ENCODE measurements at places on chromosomes 16 and 17.

DNA sequence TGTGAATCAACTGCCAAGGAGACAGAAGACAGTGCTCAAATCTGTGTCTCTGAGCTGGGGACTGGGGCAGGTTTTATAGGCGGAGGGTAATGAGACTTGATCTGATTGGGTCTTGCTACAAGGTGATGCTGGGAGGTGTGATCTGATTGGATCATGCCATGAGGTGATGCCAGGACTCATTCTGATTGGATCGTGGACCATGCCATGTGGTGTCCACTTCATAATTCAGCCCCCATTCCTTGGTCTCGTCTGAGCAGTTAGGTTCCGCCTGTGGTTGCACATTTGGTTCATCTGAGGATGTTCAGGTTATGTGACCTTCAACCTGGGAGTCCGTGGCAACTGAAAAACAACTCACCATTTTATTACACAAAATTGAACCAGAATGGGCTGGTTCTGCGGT lies 41.0 kb downstream of the OTOA start:
- no peaks in the 10 kb centered on the region for H3K36me3 ChIP-seq
- no peak overlapping the region for H3K27ac ChIP-seq
- DNase-seq: no peak

GRCh38 chr16:67967183-67967957 lies 1.1 kb downstream of the SLC12A4 start:
- H3K27ac ChIP-seq: no peak overlapping the region
- no peak for DNase-seq
- H3K4me1 ChIP-seq: peaks cover 17% of the 10 kb centered on the region
- H3K36me3 ChIP-seq: no peaks in the 10 kb centered on the region

GRCh38 chr17:43814714-43815113 lies 18.2 kb downstream of the MPP3 start:
- H3K27me3 ChIP-seq: no peaks in the 10 kb centered on the region
- DNase-seq: no peak
- H3K27ac ChIP-seq: no peak overlapping the region
- H3K4me1 ChIP-seq: no peaks in the 10 kb centered on the region
- H3K36me3 ChIP-seq: no peaks in the 10 kb centered on the region

DNA sequence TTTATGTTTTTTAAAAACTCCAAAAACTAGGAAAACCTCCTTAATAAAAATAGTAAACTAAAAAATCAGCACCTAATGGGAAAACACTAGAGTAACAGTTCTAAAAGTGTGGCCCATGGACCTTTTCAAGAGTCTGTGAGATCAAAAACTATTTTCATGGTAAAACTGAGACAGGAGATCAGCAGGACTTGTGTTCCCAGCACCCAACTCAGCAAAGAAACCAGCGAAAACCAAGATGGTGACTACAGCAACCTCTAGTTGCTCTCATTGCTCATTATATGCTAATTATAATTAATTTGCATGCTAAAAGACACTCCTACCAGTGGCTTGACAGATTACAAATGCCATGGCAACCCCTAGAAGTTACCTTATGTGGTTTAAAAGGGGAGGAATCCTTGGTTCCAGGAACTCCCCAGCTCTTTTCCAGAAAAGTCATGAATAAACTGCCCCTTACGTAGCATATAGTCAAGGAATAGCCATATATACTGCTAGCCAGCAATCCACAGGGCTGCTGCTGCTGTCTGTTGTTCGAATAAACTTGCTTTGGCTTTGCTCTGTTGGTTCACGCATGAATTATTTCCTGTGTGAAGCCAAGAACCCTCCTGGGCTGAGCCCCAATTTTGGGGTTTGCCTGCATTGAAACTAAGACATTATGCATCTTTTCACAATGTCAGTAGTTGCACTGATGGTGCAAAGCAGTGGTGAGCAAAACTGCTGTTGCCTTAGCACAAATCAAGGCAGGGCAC lies 12.4 kb downstream of the CMTR2 start:
- no peaks in the 10 kb centered on the region for H3K27me3 ChIP-seq
- DNase-seq: no peak
- no peaks in the 10 kb centered on the region for H3K4me1 ChIP-seq
- no peak overlapping the region for H3K4me3 ChIP-seq
- no peak overlapping the region for H3K27ac ChIP-seq

- no peaks in the 10 kb centered on the region for H3K27me3 ChIP-seq
- DNase-seq: no peak
- no peak within 1 kb of the TSS for H3K4me3 ChIP-seq
- no peaks in the 10 kb centered on the region for H3K36me3 ChIP-seq
- no peak within 1 kb of the TSS for H3K27ac ChIP-seq
Observed at GRCh38 chr17:69060822-69061221, at the start of gene ABCA9. ABCA9 (minus strand) TSS chr17:69060927; CDS start chr17:69051126, 9,801 bp downstream.
